ENCODE measurements at places on chromosomes 1 and 21.

DNA sequence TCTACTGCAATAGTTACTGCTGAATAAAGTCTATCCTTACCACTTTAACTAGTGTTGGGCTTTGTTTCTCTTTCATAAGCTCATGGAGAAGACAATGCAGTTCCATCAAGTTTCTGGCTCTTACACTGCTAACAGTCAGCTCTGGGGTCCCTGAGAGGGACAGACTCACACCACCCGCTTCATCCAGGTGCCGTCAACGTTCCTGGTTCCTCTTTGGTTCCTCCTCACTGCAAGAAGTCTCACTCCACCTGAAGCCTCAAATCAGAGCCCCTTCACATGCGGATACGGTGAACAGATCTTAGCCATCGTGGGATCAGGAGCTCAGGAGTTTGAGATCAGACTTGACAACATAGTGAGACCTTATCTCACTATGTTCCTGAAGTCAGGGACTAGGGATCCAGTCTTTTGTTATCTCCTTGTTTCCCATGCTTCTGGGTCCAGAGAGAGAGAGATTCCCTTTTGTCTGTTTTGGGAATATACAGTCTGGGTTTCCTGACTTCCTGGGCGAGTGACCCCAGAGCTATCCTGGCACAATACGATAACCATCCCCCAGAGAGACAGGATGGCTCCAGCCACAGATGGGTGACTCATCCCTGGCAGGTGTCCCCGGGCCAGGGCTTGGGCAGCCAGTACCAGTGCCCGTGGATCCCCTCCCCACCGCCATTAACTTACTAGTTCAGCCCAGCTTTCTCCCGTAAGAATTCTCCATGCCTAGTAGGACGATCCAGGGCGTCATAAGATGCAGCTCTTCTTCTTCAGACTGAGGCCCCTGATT lies 14.3 kb upstream of the PCP4 start:
- DNase-seq: no peak

GRCh38 chr21:35159881-35160280 lies 110.8 kb upstream of the RUNX1 start:
- no peak for DNase-seq

GRCh38 chr1:221775206-221775605 lies 33.3 kb upstream of the DUSP10 start:
- DNase-seq: no peak

- no peak for DNase-seq
These were observed 11.8 kb downstream of the HTR6 start for GRCh38 chr1:19676438-19676922.

Data from G401 (cell line).